Activated T-cell treated with anti-CD3 and anti-CD28 coated beads, Interleukin-2, amount 50 U/mL, for 72 hours (primary cell): ENCODE measurements at places on chromosomes 4 and X. TPM values are rescaled to one million over a fixed set of nuclear protein-coding genes. Genes with fewer than 3 reads are reported as not detected.

P2RY4 gene
- total RNA-seq = 0.34 TPM

PGAM4 gene
- not detected for total RNA-seq

AVPR2 gene
- not detected for total RNA-seq

- no peak overlapping the region for H3K27ac ChIP-seq
- H3K27me3 ChIP-seq = no peaks in the 10 kb centered on the region
- no peak overlapping the region for H3K4me3 ChIP-seq
- DNase-seq = no peak
Observed at GRCh38 chrX:139803224-139803623, 95.3 kb upstream of the MCF2 start.

- H3K4me1 ChIP-seq = peaks cover 46% of the 10 kb centered on the region
- no peaks in the 10 kb centered on the region for H3K27me3 ChIP-seq
- no peaks in the 10 kb centered on the region for H3K36me3 ChIP-seq
Observed at GRCh38 chr4:6991771-6992557, 51.2 kb upstream of the TADA2B start.

GRCh38 chr4:149168645-149169044, 647.0 kb downstream of the IQCM start:
- no peaks in the 10 kb centered on the region for H3K4me1 ChIP-seq
- no peaks in the 10 kb centered on the region for H3K36me3 ChIP-seq
- no peak for DNase-seq
- H3K27me3 ChIP-seq = no peaks in the 10 kb centered on the region
- no peak overlapping the region for H3K27ac ChIP-seq

- DNase-seq = no peak
- no peak overlapping the region for H3K27ac ChIP-seq
- no peaks in the 10 kb centered on the region for H3K4me1 ChIP-seq
- H3K36me3 ChIP-seq = no peaks in the 10 kb centered on the region
Observed at GRCh38 chr4:8614365-8615193, 22.0 kb downstream of the CPZ start.

- no peaks in the 10 kb centered on the region for H3K36me3 ChIP-seq
- H3K4me3 ChIP-seq = no peak overlapping the region
- no peaks in the 10 kb centered on the region for H3K4me1 ChIP-seq
- H3K27ac ChIP-seq = no peak overlapping the region
- no peak for DNase-seq
Observed at GRCh38 chrX:94053575-94053974, 379.6 kb downstream of the FAM133A start.

GRCh38 chrX:9671998-9672397, 93.6 kb downstream of the GPR143 start:
- no peak for DNase-seq
- H3K27ac ChIP-seq = no peak overlapping the region
- no peak overlapping the region for H3K4me3 ChIP-seq
- peaks cover 3% of the 10 kb centered on the region for H3K4me1 ChIP-seq
- peaks cover 15% of the 10 kb centered on the region for H3K36me3 ChIP-seq

DNA sequence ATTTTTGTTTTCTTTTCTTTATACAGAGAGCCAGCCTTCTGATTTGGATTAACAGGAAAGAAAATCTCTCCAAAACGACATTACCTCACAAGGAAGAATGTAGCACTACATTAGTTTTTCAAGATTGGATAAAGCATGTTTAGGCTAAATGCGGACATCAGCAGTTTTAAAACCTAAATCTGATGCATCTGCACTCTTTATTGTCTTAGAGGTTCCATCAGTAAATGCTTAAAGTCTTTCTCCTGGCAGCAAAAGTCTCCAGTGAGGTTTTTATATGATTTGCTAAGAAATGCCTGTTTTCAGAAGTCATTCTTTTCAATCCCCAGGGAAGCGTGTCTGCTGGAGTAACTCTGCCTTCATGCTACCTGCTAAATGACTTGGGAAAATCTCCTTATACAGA, 912.9 kb upstream of the INTU start:
- no peaks in the 10 kb centered on the region for H3K36me3 ChIP-seq
- DNase-seq = no peak
- no peak overlapping the region for H3K4me3 ChIP-seq
- H3K27me3 ChIP-seq = no peaks in the 10 kb centered on the region

DNA sequence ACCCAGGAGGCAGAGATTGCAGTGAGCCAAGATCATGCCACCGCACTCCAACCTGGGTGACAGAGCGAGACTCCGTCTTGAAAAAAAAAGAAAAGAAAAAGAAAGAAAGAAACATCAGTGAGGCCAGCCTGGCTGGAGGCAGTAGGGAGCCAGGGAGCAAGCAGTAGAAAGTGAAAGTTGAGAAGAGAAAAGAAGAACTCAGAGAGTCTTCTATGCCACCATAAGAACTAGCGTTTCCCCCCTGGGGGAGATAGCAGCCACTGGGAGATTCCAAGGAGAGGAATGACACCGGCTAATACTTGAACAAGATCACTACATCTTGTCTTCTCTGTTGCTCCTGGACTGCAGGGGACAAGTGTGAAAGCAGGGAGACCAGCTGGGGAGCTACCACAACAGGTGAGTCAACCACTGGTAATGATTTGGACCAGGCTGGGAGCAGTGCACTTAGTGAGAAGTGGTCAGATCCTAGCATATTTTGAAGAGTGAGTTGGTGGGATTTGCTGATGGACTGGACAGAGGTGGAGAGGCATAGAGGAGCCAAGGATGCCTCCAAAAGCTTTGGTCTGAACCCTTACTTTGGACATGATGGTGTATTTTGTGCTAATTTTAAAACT, 33.4 kb downstream of the SLC2A9 start:
- H3K36me3 ChIP-seq = no peaks in the 10 kb centered on the region
- no peak overlapping the region for H3K4me3 ChIP-seq
- no peak for DNase-seq
- H3K27me3 ChIP-seq = no peaks in the 10 kb centered on the region
- no peaks in the 10 kb centered on the region for H3K4me1 ChIP-seq
- H3K27ac ChIP-seq = no peak overlapping the region

DNA sequence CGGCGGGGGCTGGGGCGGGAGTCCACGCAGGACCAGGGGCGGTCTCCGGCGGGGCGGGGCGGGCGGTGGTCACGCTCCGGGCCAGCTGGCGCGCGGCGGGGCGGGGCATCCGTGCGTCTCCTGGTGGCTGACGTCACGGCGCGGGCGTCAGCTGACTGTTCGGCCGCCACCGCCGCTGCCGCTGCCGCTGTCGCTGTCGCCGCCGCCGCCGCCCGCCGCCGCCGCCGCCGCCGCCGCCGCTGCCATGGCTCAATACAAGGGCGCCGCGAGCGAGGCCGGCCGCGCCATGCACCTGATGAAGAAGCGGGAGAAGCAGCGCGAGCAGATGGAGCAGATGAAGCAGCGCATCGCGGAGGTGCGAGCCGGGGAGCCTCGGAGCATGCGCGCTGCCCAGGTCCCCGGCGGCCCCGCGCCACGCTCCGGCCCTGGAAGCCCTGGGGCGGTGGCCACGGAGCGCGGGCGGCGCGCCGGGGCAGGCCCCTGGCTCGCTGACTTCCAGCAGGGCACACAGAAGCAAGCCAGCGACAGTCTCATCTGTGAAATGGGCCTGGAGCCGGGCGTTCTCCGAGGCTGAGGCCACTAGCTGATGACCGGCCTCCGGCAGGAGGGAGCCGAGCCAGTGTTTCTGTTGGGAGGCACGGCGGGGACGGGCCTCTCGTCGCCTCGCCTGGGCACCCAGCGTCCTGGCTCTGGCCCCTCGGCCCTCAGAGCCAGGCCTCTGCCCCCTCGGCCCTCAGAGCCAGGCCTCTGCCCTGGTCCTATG, at the start of gene FAM50A:
Gene FAM50A, plus strand, starts transcription at position 150 of the 763 bp plus-strand sequence. Its CDS starts 95 bp downstream, at position 245.
- DNase-seq = peak; percentile 79
- peak within 1 kb of the TSS; percentile 81 for H3K4me3 ChIP-seq
- H3K4me1 ChIP-seq = no peaks in the 10 kb centered on the region
- H3K36me3 ChIP-seq = no peaks in the 10 kb centered on the region
- no peak within 1 kb of the TSS for H3K27ac ChIP-seq
- H3K27me3 ChIP-seq = no peaks in the 10 kb centered on the region

DNA sequence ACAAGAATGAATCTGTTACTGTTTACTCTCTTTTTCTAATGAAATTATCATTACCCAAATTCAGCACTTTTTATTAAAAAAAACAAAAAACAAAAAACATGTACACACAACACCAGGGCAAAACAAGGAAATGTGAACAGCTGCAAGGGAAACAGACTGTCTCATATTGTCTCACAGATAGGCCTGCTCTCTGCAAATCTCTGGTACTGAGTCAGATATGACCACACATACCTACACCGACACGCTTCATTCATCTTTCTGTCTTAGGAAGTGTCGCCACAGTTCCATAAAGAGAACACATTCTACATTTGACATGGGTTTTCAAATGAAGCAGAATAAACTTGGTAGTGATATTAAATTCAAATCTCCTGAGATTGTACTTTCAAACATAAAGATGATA, 92.2 kb upstream of the GPR34 start:
- H3K36me3 ChIP-seq = no peaks in the 10 kb centered on the region
- no peak for DNase-seq
- peaks cover 9% of the 10 kb centered on the region for H3K4me1 ChIP-seq
- peaks cover 9% of the 10 kb centered on the region for H3K27me3 ChIP-seq
- H3K4me3 ChIP-seq = no peak overlapping the region

DNA sequence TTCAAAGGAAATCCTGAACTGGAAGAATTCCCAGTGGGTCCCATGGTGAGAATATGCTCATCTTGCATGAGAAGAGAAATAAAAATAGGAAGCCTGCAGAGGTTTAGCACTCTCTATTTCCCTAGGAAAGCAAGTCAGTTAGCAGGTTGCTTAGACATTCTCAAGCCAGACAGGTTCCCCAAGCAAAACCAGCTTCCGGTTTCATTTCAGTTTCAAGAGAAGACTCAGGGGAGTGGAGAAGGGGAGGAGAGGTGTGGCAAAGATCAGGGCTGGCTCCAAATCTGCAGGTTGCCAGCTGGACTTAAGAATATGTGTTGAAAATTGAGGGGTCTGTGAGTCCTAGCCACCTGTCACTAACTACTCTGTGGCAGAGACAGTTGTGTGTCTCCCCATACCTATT, 107.5 kb downstream of the CLNK start:
- peaks cover 8% of the 10 kb centered on the region for H3K4me1 ChIP-seq
- no peaks in the 10 kb centered on the region for H3K36me3 ChIP-seq
- H3K27me3 ChIP-seq = peaks cover 13% of the 10 kb centered on the region
- DNase-seq = no peak
- H3K4me3 ChIP-seq = no peak overlapping the region

DNA sequence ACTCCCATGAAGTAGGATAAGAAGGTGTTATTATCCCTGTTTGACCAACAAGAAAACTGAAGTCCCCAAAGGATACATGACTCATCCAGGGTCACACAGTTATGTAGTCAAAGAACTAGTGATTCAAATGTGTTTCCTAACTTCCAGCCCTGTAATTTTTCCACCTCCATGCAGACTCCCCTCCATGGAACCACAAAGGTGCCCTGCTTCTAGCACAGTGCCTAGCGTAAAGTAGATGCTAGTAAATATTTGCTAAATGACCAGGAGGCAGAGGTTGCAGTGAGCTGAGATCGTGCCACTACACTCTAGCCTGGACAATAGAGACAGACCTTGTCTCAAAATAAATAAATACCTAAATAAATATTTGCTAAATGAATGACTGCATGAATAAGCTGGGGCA, 55.8 kb downstream of the FRMPD3 start:
- H3K27ac ChIP-seq = no peak overlapping the region
- H3K4me1 ChIP-seq = peaks cover 5% of the 10 kb centered on the region
- no peaks in the 10 kb centered on the region for H3K36me3 ChIP-seq
- no peak overlapping the region for H3K4me3 ChIP-seq
- no peak for DNase-seq
- H3K27me3 ChIP-seq = peaks cover 71% of the 10 kb centered on the region
